CD4-positive, alpha-beta T cell treated with Interleukin-17A for 4 hours (primary cell): ENCODE measurements at places on chromosomes 4 and X.

GRCh38 chr4:118171381-118171780 is 137.1 kb downstream of the NDST3 start:
- DNase-seq = no peak

GRCh38 chr4:42906341-42906740 is 13.8 kb downstream of the GRXCR1 start:
- DNase-seq = no peak

DNA sequence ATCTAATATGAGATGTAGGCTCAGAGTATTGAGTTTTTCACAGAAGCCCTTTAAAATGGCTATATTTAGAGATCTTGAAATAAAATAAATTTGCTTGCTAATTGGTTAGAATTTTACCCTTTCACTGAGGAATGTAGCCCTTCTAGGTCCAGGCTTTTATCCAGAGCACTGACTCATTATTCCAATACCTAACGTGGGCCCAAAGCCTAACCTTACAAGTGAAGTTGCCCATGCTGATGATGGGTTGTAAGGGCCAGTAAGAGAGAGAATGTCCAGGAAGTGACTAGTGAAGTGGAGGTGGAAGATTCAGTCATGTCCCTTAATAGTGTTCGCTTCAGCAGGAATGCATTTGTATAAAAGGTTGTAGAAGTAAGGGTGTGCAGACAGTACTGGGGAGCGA is 155.9 kb downstream of the STIM2 start:
- no peak for DNase-seq

GRCh38 chrX:119266364-119266995 is 30.4 kb downstream of the PGRMC1 start:
- peak; percentile 38 for DNase-seq

DNA sequence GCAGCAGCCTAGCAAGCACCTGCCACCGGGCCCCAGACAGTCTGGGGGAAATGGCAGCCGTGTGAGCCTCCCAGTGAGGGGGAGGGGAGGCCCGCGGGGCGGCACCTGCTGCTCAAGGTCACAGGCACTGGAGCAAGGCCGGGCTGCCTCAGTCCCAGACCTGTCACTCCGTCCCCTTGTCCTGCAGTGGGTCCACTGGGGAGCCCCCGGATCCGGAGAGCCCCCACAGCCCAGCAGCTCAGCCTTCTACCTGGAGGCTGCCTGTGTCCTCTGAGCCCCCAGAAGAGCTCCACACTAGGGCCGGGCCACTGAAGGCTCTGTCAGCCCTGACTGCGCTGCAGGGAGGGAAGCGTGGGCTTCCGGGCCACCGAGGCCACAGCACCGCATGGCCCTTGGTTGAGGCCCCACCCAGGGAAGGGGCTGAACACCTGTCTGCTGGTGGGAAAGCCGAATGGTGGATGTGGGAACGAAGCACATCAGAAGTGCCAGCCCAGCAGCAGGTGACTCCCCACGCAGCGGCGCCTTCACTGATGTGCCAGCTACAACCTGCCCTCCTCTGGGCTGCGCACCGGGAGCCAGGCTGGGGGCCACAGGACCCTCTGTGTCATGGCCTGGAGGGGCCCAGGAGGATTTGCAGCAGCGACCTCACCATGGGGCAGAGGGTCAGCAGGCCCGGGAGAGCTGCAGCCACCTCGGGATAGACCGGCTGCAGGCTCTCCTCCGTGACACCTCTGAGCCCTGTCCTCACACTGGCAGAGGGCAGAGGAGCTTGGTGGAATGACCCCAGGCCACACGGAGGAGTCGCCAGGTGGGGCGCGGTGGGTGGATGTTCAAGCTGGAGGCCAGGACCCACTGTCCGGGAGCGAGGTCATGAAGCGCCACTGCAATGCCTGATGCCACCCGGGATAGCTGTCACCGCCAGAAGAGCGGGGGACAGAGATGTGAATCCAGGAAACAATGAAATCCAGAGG is 35.0 kb upstream of the MXD4 start:
- peak; percentile 48 for DNase-seq

GRCh38 chrX:2875136-2875481 is 46.4 kb downstream of the GYG2 start:
- DNase-seq = no peak

DNA sequence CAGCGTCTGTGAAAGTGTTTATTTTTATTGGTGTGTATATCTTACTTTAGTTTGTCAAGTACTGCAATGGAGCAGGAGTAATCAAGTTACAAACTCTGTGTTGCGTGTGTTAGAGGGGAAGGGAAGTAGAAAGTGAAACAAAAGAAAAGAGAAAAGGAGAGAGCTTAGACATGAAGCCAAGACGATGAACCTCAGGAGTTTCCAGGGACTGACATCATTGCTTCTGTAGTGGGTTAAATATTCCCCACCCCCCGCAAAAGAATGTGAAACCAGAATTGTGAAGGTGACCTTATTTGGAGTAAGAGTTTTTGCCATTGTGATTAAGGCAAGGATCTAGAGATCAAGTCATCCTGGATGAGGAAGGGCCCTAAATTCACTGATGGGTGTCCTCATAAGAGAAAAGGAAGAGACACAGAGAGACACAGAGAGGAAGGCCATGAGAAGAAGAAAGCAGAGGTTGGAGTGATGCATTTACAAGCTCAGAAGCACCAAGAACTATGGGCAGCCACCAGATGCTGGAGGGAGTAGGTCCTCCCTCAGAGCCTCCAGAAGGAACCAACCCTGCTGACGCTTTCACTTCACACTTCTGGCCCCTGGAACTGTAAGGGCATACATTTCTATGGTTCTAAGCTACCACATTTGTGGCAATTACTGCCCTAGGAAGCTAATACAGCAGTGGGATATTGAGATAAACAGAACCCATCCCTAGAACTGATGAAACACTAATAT is 173.6 kb upstream of the SFRP2 start:
- DNase-seq = no peak

GRCh38 chr4:73311428-73311827 is 52.8 kb upstream of the ANKRD17 start:
- DNase-seq = no peak

- no peak for DNase-seq
Measured at GRCh38 chrX:24979081-24979480, 36.7 kb downstream of the ARX start.

GRCh38 chrX:69968950-69969349 is 80.8 kb downstream of the AWAT2 start:
- no peak for DNase-seq

DNA sequence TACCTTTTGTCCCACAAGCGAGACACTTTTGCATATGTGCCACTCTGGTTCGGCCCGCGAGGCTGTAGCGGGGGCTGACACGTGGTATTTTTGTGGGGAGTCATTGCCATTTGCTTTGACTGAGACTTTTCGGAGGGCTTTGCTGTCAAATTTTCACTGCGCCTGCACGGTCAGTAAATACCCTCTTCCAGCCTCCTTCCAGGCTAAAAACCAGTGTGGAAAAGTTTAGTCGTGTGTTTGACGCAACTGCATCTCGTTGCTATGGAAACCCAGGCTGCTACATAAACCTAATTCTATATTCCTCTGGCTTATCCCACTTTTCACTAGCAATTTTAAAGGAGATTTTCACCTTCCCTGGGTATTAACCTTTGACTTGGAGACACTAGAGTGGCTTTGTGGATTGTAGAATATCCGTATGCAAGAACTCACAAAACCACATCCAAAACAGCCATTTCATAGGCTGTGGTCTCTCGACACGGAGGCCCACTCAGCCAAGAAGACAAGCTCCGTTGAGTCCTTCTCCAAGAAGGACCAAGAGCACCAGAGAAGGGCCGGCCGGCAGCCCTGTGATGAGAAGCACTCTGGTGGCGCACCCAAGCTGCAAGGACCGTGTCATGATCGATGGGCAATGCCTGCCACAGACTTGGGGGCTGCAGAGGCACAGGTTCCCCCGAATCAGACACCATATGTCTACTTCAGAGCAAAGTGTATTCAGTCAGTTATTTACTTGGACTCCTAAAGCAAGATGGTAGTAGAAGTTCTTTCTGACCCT is 38.4 kb upstream of the ENPP6 start:
- DNase-seq = no peak

DNA sequence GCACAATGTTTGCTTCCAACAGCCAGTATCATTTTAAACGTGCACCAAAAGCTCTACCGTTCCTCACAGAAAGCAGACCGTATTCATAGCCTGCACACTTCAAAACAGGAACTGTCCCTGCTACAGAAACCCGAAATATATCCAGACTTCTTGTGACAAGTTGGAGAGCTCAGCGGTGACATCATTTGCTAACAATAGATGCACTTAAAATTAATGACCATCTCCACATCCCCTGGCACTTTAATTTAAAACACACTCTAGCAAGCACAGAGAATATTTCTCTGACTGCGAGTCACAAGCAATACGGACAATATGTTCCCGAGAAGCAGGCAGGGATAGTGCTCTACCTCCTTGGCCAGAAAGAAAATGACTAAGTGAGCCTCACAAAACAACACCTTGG is 2.5 kb downstream of the NYX start:
- DNase-seq = no peak

- no peak for DNase-seq
Measured at GRCh38 chr4:155853189-155853588, 12.9 kb downstream of the ASIC5 start.

GRCh38 chrX:24577091-24577490 is 70.1 kb downstream of the PCYT1B start:
- no peak for DNase-seq

- no peak for DNase-seq
Measured at GRCh38 chrX:15191830-15192229, 78.1 kb downstream of the ASB9 start.
